NCI-H510A treated with DMSO at 0.1 percent for 48 hours (cell line): ENCODE measurements at places on chromosomes 7 and 10.

- DNase-seq, result no peak
Measured at GRCh38 chr7:143387156-143387975, 6.2 kb downstream of the ZYX start.

- no peak for DNase-seq
Measured at GRCh38 chr10:32163071-32163761, 107.0 kb upstream of the KIF5B start.

- DNase-seq, result no peak
Measured at GRCh38 chr7:131274986-131275385, 52.7 kb upstream of the MKLN1 start.

DNA sequence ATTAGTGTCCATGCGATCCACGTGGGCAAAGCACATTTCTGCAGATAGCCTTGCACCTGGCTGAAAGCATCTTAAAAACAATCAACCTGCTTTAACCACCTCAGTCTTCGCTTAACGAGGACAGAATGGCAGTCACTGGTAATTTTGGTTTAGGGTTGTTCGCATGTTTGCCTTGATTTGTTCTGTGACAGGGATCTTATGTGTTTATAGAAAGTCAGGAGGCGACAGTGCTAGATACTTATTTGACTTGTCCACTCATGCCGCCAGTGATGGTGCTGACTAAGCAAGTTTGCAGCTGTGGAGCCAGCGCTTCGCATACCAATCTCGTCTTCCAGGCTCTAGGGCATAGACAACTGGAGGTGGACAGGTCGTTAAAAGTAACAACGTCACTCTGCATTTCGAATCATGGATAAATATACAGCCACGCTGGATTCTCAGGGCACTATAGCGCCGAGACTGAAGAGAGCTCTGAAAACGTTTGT lies 1.2 kb upstream of the TMEM243 start:
- DNase-seq, result peak; percentile 25

DNA sequence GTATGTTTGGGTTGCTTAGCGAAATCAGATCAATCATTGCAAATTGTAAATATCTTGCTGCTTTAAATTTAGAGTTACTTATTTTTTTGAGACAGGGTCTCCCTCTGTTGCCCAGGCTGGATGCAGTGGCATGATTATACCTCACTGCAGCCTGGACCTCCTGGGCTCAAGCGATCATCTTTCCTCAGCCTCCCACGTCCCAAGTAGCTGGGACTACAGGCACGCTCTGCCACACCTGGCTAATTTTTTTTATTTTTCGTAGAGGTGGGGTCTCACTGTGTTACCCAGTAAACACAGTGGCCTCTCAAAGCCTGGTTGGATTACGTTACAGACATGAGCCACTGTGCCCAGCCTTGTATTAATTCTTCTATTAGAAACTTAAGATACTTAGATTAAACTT lies 1.7 kb downstream of the VDAC2 start:
- DNase-seq, result no peak
